ENCODE measurements at places on chromosomes 2 and 18.

- DNase-seq: no peak
Observed at GRCh38 chr2:239935789-239936758, 89.1 kb downstream of the NDUFA10 start.

DNA sequence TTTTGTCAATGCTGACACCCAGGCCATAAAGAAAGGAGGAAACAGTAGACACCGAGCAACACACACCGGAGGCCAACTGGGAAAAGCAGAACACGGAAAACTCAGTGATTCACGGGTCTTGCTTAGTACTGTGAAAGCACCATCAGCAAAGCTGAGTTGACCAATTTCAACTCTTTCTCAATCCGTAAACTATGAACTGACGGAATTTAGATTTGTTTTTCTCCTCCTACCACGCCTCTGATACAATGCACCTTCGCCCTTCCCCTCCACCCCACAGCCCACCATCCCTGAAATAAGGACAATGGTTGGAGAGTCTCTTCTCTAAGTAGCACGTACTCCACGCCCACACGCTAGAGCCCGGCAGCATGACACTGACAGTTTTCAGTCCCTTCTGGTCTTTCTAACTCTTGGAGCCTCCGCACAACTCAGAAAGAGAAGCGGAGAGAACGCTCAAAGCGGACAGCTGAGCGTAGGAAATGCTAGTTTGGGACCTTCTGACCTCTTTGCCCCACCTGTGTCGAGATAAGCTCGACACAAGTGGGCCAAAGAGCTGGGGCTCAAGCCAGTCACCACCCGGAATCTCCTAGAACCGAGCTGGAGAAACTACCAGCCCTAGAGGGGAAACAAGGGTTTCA lies 669 bp downstream of the LNPK start:
- DNase-seq: peak; percentile 45

DNA sequence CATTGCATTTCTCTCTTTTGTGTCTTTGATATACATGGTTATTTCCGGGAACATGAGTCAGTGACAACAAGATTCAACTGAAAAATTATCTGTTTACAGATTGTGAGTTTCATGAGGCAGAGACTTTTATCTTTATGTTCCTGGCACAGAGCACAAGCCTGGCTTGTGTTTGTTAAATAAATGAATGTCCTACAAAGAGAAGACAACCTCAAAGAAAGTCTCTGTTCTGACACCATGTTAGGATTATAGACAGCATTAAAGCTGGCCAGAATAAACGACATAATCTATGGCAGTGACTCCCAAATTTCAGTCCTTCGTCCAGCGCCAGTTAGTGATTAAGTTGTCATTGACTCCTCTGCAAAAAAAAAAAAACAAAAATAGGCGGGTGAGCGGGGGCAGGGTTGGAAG lies 97.4 kb upstream of the DNAJC10 start:
- DNase-seq: no peak

- peak; percentile 83 for DNase-seq
Observed at GRCh38 chr18:13381944-13382365, 163.4 kb downstream of the LDLRAD4 start.

- no peak for DNase-seq
Observed at GRCh38 chr2:176516051-176516602, 246.9 kb downstream of the MTX2 start.

Measured in AG10803 (cell line).